ENCODE measurements at places on chromosomes 5 and 9.

DNA sequence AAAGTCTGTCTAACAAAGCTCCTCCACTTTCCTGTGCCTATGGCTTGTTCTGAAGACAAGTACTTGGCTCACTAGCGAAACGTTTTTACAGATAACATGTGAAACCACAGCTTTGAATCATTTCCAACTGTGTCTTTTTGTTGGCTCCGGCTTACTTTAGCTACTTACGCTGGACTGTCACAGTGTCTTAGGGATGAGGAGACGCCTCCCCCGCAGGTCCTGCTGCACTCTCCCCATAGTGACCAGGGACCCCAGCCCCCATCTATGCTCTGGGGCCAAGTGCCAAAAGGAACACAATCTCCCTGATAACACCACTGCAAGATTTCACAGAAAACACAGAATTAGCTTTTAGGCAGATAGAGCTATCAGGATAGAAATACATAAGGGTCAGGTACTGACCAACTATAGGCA, 219.1 kb downstream of the ADAMTS6 start:
- no peak for DNase-seq

- DNase-seq: no peak
Measured at GRCh38 chr9:37926737-37927118, 22.8 kb upstream of the SLC25A51 start.

- no peak for DNase-seq
Measured at GRCh38 chr9:88399966-88400365, 11.7 kb downstream of the SPIN1 start.

GRCh38 chr9:33800886-33801285, 5.5 kb downstream of the PRSS3 start:
- no peak for DNase-seq

DNA sequence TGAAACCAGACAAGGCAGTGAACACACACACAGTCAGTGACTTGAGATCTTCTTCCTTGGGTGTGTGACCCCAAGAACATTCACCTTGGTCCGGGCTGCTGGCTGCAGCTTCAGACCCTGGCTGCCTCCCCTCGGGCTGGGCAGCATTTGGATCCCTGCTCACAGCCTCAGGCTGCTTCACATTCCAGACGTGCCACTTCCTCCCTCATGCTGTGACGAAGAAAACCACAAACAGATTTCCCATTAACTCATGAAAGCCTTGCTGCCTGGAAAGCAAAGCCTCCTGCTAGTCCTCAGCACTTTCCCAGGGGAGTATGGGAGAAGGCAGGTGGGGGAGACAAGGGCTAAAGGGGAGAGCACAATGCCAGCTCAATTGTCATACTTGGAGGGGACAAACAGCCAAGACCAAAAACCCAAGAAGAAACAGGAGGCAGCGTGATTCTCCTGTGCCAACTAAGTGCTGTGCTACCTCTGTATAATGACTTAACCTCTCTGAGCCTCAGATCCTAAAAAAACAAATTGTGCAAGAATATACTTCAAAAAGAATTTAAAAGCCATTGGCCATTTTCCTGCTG, 594.6 kb upstream of the BRINP1 start:
- no peak for DNase-seq

DNA sequence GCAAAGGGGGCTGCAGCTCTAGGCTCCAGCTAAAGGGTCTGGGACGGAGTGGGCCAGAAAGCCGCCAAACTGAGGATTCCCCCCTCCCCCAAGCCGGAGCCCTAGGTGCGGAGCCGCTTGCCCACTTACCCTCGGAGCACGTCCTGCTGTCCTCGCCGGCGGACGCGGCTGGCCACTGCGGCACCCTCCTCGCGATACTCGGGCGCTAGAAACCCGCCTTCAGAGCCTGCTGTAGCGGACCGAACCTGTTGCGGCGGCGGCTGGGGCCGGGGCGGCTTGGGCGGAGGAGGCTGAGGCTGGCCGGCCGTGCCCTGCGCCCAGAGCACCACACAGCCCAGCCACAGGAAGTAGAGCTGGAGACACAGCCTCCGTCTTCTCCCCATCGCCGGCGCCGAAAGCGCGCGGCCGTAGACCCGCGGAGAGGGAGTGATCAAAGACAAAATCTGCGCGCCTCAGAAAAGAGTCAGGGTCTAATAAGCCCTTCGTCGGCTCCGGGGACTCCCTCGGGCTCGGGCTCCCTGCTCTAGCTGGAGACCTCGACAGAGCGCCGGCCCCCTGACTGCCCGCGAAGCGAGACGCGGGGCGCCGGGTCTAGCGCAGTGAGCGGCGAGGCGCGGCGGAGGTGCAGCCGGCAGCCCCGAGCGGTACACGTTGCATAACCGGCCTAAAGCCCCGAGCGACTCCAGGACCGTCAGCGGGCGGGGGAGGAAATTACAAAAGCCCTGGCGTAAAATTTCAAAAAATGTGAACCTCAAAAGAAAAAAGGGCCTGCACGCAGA, 635 bp downstream of the FBN2 start:
- no peak for DNase-seq

Data from activated CD4-positive, alpha-beta T cell treated with anti-CD3 and anti-CD28 coated beads for 4 hours (primary cell).